ENCODE measurements at places on chromosomes 5 and 9.

GRCh38 chr5:14876095-14876494, 4.5 kb upstream of the ANKH start:
- no peak for DNase-seq

- no peak for DNase-seq
These were observed 242.3 kb upstream of the PTGER4 start for GRCh38 chr5:40437452-40437861.

DNA sequence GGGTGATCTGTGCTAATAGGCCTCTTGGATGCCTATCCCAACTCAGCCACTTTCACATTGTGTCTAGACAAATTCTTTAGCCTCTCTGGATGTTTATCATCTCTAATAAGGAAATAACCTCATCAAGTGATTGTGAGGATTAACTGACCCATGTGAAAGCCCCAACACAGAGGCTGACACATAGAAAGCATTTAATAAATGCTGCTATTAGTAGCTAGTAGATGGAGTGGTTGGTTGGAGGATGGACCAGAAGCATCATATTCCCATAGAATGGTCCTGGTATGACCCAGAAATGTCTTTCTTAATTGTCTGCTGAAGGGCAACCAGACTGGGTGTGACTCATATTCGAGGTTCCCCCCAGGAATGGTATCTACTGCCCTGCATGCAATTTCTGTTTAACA, 124.4 kb downstream of the PIK3R1 start:
- DNase-seq = no peak

DNA sequence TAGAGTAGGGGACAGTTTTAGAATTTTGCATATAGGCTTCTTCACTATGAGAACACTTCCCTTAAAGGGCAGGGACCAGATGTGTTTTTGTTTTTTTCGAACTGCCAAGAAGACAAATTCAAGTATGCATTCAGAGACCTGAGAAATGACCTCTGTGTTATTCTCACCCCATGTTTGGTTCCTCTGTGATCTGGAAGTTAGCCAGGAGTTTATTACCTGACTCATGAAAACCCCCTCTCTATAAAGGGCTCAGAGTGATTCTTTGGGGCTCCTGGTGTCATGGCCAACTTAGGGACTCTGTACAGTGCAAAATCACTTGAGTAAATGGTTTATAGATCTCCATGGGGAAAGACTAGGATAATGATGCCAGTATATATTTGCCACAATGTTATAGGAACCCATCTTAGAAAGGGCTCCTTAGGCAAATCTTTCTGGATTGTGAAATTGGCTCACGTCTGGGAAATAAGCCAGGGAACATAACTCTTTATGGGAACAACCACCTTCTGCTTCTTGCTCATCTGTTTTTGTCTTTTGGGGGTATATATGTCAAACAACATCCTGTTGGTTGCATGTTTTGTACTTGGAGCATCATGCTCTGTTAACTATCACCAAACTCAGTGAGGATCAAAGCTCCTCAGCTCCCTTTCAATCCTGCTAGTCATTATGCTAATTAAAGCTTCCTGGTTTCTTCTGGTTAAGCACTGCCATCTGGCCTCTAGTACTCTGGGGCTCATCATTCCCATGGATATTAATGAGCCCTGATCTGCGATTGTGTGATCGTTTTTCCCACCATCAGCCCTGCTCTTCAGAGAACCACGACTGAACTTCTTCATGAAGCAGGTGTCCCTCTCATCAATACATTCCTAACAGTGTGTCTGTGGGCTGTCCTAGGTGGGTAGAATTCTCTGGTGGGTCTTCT, 173.4 kb upstream of the CDH12 start:
- DNase-seq = no peak

DNA sequence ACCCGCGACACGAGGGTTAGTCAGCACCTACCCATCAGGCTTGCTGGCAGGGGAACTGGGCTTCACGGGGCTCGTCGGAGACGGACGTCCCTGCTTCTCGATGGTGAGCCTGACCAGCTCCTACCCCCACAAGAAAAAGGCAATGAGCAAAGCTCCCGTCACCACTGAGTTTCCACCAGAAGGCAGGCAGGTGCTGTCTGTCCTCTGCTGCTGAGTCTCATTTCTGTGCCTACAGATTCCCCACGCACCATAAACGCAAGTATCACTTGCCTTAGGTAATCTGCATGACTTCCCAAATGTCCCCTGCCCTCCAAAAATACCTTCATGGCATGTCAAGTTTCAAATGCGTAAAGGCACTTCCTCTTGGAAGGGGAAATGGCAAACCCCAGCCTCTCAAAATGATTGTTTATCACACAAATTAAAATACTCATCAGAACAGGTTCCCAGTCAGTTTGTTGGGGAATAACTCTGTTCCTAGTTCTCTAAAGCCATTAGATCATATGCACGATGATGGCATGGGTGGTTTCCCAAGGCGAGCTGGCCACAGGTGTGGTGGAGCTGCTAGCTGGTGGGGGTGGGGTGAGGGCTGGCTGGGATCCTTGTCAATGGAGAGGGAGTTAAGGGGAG, 85.0 kb downstream of the PRRT1B start:
- no peak for DNase-seq

Data from tibial artery (tissue), 4 donors.